Renal pelvis (tissue), 12 donors: ENCODE measurements at places on chromosomes 12 and 14. TPM values are rescaled to one million over a fixed set of nuclear protein-coding genes. Genes with fewer than 3 reads are reported as not detected.

The NKX2-8 gene
- not detected for polyA plus RNA-seq

The RASSF9 gene
- 11.8 TPM for polyA plus RNA-seq

The BIN2 gene
- polyA plus RNA-seq: 2.6 TPM

The TAS2R10 gene
- 3.6 TPM for polyA plus RNA-seq

The PMEL gene
- polyA plus RNA-seq: 3.6 TPM

The GPRC5D gene
- polyA plus RNA-seq: 0.94 TPM

The RPL36AL gene
- 177 TPM for polyA plus RNA-seq

The SMCO2 gene
- 0.23 TPM for polyA plus RNA-seq

The POC1B gene
- 18.9 TPM for polyA plus RNA-seq

The YBX3 gene
- 279 TPM for polyA plus RNA-seq

The PLA2G1B gene
- 0.41 TPM for polyA plus RNA-seq

The PPP1R1A gene
- polyA plus RNA-seq: 60.7 TPM

The TRPV4 gene
- polyA plus RNA-seq: 14.7 TPM
